Heart right ventricle (tissue), 16 donors: ENCODE measurements at places on chromosomes 16 and 17.

GRCh38 chr16:12449795-12450194 is 353.9 kb downstream of the CPPED1 start:
- no peak for DNase-seq

DNA sequence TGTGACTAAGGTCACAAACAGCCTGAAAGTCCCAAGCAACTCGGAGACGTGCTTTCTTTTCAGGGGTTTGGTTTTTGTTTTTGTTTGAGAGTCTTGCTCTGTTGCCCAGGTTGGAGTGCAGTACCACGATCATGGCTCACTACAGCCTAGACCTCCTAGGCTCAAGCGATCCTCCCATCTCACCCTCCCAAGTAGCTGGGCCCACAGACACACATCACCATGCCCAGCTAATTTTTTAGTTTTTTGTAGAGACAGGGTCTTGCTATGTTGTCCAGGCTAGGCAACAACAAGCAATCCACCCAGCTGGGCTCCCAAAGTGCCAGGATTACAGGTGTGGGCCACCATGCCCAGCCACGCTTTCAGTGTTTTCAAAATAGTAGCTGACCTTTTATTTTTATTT is 19.8 kb upstream of the GGA2 start:
- no peak for DNase-seq

- DNase-seq, result no peak
Measured at GRCh38 chr16:64162613-64163375, 959.1 kb downstream of the CDH11 start.

- no peak for DNase-seq
Measured at GRCh38 chr17:36468903-36469635, 17.4 kb upstream of the ZNHIT3 start.

DNA sequence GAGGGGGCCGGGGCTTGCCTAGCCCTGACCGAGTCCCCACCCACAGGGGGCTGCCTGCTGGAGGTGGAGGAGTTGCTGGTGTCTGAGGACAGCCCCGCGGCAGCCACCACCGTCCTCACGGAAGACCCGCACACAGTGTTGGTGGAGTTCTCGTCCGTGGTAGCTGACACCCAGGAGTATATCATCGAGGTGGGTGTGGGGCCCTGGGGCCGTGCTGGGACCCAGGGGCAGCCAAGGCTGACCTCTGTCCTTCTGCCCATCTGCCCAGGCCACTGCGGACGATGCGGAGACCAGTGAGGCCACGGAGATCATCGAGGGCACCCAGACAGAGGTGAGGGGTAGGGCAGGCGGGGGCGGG is 1.5 kb upstream of the DNASE1L2 start:
- DNase-seq, result no peak

- DNase-seq, result no peak
Measured at GRCh38 chr17:72997559-72997958, 94.9 kb downstream of the SLC39A11 start.

DNA sequence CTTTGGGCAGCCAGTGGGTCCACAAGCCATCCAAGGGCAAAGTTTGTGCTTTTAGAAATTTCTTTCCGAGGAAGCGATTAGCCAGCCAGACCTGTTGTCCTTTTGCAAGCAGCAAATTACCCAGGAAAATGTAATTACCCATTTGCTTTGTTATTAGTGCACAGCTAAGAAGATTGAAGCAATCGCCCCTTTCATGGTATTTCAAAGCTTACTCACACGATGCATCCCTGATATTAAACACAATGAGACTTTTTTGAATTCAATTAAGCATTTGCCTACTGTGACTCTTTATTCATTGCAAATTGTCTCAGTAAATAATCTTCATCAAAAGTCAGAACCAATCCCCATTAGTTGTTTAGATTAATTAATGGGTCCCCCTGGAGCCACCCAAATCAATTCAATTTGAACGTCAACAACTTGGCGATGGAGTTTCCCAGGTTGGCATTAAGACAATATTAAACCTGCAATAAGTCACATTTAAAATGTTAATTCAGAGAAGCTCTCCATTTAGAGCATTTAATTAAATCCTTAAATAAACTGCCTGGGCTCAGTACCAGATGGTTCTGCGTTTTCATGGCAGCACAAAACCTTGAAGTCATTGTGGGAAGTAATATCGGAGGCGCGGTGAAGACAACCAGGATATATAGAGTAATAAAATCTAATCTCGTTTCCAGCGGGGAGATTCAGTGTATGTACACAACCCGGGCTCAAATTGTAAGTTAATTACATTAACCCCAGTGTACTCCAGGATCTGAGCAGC is 366.2 kb upstream of the TNRC6C start:
- no peak for DNase-seq

GRCh38 chr17:44558334-44558709 is 1.0 kb downstream of the FZD2 start:
- DNase-seq, result no peak

DNA sequence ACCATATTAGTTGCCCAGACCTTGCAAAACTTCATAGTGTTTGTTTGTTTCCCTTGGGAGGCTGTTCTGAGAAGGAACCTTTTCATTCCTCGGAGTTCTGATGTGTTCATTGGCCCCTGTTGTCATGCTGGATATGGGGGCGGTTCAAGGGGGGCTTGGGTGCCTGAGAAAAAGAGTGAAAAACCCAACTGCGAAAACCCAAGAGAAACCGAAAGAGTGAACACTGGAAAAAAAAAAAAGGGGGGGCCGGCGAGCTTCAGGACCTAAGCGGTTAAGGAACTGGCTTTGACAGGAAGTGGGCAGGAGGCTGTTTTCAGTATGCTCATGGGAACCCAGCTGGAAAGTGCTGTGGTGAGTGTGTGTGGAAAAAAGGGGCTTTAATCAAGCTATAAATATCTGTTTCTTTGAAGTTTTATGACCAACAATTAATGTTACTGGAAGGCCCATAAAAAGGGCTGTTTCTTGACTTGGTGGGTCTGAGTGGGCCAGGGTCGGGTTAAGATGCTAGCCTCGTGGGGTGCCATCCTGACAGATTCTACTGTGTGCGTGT is 510.7 kb downstream of the MAF start:
- no peak for DNase-seq
